WTC11 (cell line): ENCODE measurements at places on chromosomes 6 and 20. TPM values are rescaled to one million over a fixed set of nuclear protein-coding genes. Genes with fewer than 3 reads are reported as not detected.

The SLPI gene
- 0.60 to 0.78 TPM (median 0.74 TPM) in 3 replicates for total RNA-seq

DNA sequence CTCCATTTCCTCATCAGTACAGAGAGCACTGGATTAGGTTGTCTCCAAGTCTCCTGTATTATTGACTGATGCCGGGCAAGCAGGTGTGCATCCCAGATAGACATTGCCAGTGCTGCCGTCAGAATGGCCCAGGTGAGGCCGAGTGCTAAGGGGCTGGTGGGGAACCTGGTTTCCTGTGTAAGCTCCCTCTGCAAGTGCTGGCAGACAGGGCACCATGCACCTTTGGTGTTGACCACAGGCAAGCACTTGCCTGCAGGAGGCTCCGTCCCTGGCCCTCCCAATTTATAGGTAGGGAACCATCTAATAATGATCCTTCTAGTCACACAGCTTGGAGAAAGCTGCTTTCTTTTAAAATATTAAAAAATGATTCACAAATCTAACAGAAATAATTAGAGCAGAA is 747 bp downstream of the GABRR1 start:
- H3K27ac ChIP-seq: no peak overlapping the region
- DNase-seq: no peak

DNA sequence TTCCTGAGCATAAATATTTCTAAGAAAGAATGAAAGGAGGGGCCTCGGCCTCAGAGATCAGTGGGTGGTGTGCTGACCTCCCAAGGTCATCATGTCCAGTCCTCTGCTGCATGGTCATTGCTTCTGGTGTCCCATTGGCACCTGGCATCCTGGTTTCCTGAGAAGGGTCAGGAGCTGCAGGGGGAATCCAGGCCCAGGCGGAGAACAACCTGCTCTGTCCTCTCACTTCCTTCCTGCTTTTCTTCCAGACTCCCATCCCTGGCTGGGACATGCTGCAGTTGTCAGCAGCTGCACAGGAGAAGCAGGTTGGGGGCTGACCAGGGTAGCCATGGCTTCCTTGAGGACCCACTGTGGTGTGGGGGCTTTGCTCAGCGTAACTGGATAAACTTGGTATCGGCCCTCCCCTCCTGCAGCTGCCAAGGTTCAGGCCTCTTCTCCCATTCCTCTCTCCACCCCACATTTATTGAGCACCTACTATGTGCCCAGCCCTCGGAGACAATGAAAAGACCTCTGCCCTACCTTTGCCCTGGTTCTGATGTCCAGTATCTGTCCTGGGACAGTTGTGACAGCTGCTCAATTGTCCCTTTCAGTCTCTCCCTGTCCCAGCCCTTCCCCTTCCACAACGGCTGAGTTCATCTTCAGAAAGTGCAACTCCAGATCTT is 155.2 kb downstream of the CEBPB start:
- H3K36me3 ChIP-seq: no peaks in the 10 kb centered on the region
- no peak overlapping the region for H3K27ac ChIP-seq
- peaks cover 7% of the 10 kb centered on the region for H3K4me1 ChIP-seq
- no peak for DNase-seq

DNA sequence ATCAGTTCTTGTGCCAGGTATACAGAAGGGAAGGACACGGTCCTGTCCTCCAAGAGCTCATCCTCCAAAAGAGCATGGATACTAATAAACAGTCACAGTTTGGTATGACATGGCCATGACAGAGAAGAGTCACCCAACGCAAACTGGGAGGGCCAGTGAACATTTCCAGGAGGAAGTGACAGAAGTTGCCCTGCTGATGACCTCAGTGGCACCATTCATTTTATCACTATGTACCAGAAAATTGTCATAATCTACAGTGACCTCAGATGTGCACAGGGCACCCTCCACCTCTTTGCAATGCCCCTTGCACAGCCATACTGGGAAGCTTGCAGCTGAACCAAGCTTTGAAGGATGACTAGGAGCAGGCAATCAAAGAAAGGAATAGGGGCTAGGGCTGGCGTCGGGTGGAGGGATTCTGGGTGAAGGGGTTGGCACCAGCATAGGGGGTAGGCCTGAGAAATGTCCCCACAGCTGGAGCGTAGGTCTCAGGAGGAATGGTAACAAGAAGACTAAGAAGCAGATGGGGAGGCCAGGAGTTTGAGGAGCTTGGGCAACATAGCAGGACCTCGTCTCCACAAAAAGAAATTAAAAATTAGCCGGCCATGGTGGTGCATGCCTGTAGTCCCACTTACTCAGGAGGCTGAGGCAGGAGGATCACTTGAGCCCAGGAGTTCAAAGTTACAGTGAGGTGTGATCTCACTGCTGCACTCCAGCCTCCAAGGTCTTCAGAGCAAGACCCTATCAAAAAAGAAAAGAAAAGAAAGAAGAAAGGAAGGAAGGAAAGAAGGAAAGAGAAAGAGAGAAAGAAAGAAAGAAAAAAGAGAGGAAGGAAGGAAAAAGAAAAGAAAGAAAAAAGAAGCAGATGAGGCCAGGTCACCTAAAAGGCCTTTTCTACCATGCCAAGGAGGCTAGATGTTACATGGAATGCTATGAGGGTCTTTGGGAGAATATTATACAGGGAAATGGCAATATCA is 65.3 kb upstream of the SNX9 start:
- no peak for DNase-seq
- no peak overlapping the region for H3K4me3 ChIP-seq
- no peak overlapping the region for H3K27ac ChIP-seq
- peaks cover 18% of the 10 kb centered on the region for H3K27me3 ChIP-seq
- H3K36me3 ChIP-seq: peaks cover 19% of the 10 kb centered on the region

GRCh38 chr6:167341665-167342655 is 17.1 kb downstream of the TTLL2 start:
- H3K4me3 ChIP-seq: no peak overlapping the region
- no peak for DNase-seq
- H3K27ac ChIP-seq: no peak overlapping the region

DNA sequence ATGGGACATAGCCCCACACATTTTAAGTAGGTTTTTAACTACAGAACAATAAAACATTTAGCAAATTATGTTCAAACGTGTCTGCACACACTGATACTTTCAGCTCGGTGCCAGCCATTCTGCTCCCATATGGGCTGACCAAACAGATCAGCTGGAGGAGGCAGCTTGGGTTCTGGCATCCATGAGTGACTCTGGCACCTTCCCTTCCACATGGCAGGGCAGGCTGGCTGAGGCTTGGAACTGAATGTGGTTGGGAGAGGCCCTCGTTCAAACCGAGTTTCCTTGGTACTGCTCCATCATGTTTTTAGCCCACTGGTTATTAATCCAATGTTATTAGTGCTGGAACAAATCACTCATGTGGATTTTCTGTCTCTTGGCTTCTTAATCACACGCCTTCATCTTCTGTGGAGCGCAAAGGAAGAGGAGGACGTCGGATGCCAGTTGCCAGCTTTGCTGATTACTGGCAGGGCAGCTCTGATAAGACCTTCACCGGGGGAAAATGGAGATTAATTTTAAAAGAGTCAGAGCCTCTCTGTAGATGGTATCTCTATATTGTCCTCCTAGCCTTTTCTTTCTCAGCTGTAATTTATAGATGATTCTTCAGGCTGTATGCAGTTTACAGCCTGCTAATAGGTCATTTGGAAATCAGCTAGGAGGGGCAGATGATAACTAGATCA is 93.1 kb upstream of the TIAM2 start:
- no peaks in the 10 kb centered on the region for H3K36me3 ChIP-seq
- H3K4me3 ChIP-seq: no peak overlapping the region
- no peaks in the 10 kb centered on the region for H3K4me1 ChIP-seq
- DNase-seq: no peak
- H3K27me3 ChIP-seq: no peaks in the 10 kb centered on the region
- no peak overlapping the region for H3K27ac ChIP-seq

DNA sequence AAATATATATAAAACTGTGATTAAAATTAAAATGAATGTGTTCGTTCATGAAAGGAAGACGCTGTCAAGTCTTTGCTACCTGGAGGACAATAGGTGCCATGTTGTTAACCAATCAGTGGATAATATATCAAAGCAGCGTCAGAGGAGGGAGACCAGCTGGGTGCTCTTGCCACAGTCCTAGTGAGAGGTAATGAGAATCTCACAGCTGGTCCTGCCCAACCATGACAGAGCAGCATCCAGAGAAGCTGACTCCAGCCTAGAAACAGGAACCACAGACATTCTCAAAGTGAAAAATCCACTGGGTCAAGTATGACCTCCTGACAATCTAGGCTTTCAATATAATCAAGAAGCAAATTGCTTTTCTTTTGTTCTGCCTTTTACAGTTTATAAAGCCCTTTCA is 94.5 kb upstream of the LRFN2 start:
- peaks cover 14% of the 10 kb centered on the region for H3K27me3 ChIP-seq
- no peaks in the 10 kb centered on the region for H3K4me1 ChIP-seq
- peaks cover 5% of the 10 kb centered on the region; the same call in 1 of the 2 replicates for H3K36me3 ChIP-seq
- no peak overlapping the region for H3K4me3 ChIP-seq
- H3K27ac ChIP-seq: no peak overlapping the region

DNA sequence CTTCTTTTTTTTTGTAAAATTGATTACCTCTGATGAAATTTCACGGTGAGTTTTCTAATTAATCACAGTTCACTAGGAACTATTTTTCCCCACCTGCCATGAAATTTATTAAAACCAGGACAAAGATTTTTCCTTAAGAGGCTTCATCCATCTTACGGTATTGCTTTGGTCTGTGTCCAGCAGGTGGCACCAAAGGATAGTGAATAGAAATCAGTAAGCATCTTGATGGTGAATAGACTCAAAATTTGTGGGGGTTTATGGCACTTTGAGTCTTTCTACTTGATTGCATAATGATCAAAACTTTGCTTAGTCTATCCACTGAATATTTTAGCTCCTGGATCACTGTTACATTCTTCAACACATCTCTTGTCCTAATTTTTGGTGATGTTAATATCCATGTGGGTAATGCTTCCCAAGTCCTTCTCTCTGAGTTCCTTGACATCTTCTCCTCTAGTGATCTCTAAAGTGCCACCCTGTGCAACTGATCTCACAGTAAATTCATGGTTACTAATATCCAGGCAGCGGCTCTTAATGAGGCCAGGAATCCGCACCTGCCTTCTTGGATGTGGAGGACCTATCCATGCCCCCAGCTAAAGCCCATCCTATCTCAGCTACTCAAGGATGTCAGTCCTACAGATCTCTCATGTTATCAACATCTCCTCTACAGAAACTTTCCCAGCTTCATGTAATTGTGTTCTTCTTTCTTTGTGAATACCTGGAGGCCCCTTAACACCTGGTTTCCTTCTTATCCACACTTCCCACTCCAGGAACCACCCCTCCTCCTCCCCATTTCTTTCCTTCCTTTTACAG is 54.5 kb downstream of the STMND1 start:
- H3K4me1 ChIP-seq: no peaks in the 10 kb centered on the region
- peak; percentile 61 for DNase-seq
- no peak overlapping the region for H3K4me3 ChIP-seq
- peaks cover 9% of the 10 kb centered on the region; the same call in 1 of the 2 replicates for H3K36me3 ChIP-seq
- H3K27ac ChIP-seq: no peak overlapping the region
- H3K27me3 ChIP-seq: peaks cover 3% of the 10 kb centered on the region; the same call in 1 of the 2 replicates

DNA sequence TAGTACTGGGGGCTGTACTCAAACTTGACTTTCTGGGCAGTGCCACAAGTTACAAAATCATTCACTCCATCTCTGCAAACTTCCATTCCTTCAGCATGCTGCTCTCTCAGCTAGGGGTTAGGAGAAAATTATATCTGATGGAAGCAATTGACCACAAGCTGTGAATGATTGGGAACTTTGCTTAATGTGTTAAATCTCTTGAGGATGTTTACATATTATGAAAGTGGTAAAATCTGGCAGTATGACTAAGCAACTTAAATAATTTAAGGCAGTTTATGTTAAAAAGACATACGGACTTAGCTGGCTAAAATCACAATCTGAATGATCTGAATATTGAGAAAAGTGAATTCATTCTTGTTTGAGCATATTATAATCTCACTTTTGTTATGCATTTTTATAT is 415.0 kb downstream of the PHF3 start:
- no peak for DNase-seq
- H3K4me3 ChIP-seq: no peak overlapping the region
- H3K36me3 ChIP-seq: peaks cover 12% of the 10 kb centered on the region; the same call in 1 of the 2 replicates
- no peaks in the 10 kb centered on the region for H3K4me1 ChIP-seq
- H3K27ac ChIP-seq: no peak overlapping the region

The DEFB124 gene
- not detected in 3 replicates for total RNA-seq

GRCh38 chr6:19791267-19791666 is 45.9 kb upstream of the ID4 start:
- H3K4me1 ChIP-seq: peaks cover 11% of the 10 kb centered on the region; the same call in 1 of the 2 replicates
- no peak overlapping the region for H3K4me3 ChIP-seq
- H3K27me3 ChIP-seq: no peaks in the 10 kb centered on the region
- DNase-seq: no peak

DNA sequence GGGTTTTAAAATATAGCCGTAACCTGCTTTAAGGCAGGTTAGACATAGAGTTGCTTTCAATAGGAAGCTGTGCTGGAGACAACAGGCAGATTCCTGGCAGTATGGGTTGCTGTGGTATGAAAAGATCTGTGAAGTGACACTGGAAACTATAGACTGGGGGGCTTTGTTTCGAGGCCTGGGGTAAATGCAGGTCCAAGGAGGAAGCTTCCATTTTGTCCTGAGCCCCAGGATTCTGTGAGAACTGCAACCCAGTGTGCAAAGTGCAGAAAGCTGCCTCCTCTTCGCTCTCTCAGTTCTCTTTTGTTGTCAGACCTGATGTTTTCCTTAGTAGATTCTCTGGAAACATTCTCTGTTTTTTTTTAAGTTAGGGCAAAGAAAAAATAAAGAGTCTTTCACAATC is 86.9 kb downstream of the LYRM4 start:
- H3K27ac ChIP-seq: no peak overlapping the region
- H3K4me1 ChIP-seq: peaks cover 29% of the 10 kb centered on the region
- DNase-seq: no peak
- H3K27me3 ChIP-seq: no peaks in the 10 kb centered on the region
- H3K36me3 ChIP-seq: no peaks in the 10 kb centered on the region

The ULBP3 gene
- 4.0 to 6.0 TPM (median 5.6 TPM) in 3 replicates for total RNA-seq

DNA sequence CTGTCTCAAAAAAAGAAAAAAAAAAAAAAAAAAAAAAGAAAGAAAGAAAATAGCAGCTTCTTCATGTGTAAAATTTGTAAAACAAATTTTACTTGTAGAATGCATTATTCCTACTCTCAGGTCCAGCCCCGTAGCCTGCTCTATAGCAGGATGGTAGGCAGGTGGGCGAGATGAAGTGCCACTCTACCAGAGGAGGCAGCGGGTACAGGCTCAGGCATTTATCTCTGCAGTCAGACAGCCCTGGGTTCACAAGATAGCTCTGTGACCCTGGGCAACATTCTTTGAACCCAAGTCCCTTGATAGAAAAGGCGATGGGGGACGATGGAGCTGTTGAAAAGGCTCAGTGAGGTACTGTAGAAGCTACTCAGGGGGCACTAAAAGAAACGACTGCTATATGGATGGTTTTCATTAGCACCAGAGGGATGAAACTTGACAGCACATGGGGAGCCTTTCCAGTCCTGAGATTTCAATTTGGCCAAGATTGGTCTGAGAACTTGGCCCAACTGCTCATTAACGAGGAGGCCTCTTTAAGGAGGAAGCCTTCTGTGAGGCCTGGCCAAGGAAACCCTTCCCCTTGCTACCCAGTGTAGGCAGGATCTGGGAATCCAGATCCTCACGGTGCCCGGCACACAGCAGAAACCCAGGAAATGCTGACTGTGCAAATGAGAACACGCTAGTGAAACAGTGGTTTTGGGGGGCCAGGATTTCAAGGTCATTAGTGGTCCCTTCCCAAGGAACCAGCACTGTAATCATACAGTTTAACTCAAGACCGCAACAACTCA is 63.1 kb downstream of the MYH7B start:
- no peaks in the 10 kb centered on the region for H3K27me3 ChIP-seq
- H3K27ac ChIP-seq: no peak overlapping the region
- no peak for DNase-seq
- H3K4me3 ChIP-seq: no peak overlapping the region
- peaks cover 39% of the 10 kb centered on the region for H3K36me3 ChIP-seq

The RFX6 gene
- total RNA-seq: 0.11 TPM in 1 of 3 replicates, not detected in the others

GRCh38 chr6:128007658-128008057 is 106.8 kb upstream of the THEMIS start:
- H3K27me3 ChIP-seq: no peaks in the 10 kb centered on the region
- no peaks in the 10 kb centered on the region for H3K36me3 ChIP-seq
- H3K4me1 ChIP-seq: no peaks in the 10 kb centered on the region
- H3K4me3 ChIP-seq: no peak overlapping the region
- DNase-seq: no peak
- no peak overlapping the region for H3K27ac ChIP-seq
